ENCODE measurements at places on chromosomes 12 and 14.

GRCh38 chr12:53624458-53624857, 1.7 kb downstream of the ATF7 start:
- DNase-seq = no peak

- no peak for DNase-seq
These were observed 371.8 kb downstream of the BTG1 start for GRCh38 chr12:91773749-91774429.

DNA sequence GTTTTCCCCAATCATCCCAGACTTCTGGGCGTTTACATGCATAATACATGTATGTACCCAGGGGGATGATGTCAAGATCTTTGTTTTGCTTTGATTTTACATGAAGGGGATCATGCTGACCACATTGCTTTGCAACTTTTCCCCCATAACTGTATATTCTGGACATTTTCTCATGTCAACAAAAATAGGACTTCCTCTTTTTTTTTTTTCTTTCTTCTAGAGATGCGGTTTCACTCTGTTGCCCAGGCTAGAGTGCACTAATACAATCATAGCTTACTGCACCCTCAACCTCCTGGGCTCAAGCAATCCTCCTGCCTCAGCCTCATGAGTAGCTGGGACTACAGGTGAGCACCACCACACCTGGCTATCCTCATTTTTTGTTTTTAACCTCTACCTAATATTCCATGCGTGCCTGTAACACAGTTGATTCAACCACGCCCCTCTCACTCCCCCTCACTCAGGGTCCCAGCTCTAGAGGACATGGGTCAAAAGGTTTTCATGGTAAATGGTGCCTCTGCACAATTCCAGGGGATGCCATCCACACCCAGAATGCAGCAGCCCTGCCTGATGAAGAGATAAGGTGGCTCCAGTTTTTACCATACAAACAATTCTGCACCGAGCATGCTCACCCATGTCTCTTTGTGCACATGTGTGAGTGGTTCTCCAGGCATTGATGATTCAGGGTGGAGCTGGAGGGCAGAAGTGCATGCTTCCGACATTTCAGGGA, 32.0 kb upstream of the CIPC start:
- no peak for DNase-seq

GRCh38 chr12:124776125-124776513, 87.5 kb downstream of the SCARB1 start:
- DNase-seq = no peak

DNA sequence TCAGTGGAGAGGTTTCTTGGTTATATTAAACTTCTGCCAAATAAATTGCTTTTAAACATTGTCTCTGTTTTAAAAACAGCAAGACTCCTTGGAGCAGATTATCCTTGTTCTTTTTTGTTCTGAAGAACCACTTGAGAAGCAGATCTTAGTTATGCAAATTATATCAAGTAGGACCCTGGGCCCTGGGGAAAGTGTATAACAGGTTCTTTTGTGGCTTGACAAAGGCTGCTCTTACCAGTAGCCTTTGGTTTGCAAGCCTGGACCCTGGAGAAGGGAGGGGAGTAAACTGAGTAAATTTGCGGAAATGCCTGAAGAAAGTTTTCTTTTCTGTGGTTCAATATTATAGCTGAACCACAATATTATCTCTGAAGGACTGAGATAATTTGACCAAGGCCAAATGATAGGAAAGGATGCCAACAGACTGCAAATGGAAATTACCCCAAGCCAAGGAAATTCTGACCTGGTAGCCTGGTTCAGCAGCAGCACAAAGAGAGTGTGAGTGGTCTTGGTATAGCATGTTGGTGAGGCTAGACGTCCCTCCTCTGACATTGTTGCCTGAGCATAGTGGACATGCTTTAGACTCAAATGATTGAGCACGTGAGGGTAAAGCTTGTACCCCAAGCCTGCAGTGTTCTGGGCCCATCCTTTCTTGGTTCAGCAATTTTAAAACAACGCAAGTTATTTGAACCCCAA, 30.4 kb upstream of the SIX1 start:
- no peak for DNase-seq

DNA sequence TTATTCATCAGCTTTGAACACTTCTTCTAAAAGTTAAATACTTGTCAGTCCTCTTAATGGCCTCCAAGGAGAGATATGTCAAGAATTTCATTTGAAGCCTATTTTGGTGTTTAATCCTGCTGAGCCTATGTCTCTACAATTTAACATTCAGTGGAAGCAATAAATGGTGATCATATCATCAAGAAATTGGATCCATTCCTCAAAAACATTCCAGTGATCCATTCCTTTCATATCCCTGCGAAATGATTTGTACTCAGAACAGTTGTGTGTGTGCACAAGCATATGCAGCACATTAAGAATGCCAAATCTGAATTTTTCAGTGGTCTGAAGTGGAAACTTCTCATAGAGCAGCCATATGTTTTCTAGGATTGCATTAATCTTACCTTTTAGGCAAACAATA, 373.7 kb upstream of the SYT1 start:
- peak; percentile 72 for DNase-seq

- DNase-seq = peak; percentile 76
These were observed 115.7 kb downstream of the DIO2 start for GRCh38 chr14:80095623-80096022.

GRCh38 chr14:37061697-37062096, 110.7 kb downstream of the SLC25A21 start:
- peak; percentile 18 for DNase-seq

- no peak for DNase-seq
These were observed 59.4 kb upstream of the FICD start for GRCh38 chr12:108455706-108456105.

GRCh38 chr14:104141621-104142091, 3.3 kb downstream of the KIF26A start:
- no peak for DNase-seq

DNA sequence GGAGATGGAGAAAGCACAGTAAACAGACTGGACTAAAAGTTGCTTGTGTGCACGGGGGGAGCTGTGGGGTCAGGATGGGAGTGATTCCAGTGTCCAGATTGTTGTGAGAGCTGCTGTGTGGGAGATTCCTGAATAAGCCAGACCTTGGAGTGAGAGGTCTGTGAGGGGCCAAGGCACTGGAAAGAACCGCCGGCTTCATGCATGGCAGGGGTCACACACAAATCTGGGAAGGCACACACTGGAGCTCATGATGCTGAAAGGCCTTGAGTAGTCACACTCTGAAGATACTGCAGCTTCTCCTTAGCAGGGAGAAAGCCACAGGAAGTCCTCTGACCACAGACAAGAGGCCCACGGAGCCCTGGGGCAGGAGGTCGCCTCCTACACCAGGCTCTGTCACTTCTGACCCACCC, 23.1 kb downstream of the ADCY6 start:
- no peak for DNase-seq

- DNase-seq = no peak
These were observed 81.4 kb downstream of the ATXN7L3B start for GRCh38 chr12:74619084-74619483.

- peak; percentile 38 for DNase-seq
These were observed 162.2 kb downstream of the STXBP6 start for GRCh38 chr14:24887623-24888304.

DNA sequence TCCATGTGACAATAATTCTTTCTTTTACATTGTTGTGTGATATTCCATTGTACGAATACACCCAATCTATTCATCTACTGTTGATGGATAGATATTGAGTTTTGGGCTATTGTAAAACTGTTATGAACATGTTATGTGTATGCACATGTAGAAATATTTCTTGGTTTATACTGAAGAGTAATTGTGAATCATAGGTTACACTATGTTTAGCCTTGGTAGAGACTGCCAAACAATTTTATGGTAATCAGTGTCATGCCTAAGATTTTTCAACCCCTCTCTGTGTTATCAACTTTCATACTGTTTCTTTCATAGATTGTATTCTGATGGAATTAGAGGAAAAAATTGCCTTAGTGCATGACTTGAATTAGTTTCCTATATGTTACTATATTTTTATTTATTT, 39.5 kb downstream of the FRMD6 start:
- peak; percentile 30 for DNase-seq

DNA sequence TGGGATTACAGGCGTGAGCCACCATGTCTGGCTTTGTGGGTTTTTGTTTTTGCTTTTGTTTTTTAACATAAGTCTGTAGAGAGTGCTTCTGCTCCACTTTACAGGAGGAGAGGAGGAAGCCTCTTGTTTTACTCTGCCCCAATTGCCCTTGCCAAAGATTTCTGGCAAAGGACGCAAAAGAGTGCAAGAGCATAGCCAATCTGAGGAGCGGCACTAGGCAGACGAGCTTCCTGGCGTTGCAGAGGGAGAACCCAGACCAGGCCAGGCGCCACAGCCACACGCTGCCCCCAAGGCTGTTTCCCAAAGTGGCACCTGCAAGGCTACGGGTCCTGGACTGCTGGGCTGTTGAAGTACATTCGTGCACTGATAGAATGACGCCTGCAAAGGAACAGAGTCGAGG, 96.2 kb downstream of the BBS10 start:
- DNase-seq = no peak

DNA sequence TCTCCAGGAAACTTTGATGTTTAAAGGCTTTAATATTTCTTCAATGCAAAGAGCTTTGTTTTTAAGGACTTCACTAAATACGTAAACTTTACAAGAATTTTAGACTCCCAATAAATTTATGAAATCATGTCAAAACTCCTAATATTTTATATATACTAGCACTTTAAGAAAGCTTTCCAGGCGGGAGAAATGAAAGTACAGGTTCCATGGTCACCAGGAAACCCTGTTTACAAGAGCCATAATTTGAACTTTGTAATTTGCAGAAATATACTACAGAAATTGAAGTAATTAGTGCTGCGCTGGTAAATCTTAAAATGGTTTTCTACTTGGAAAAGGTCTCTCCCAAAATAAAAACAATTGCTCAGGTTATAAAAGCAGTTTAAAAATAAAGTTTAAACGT, 8.8 kb downstream of the CCDC92 start:
- no peak for DNase-seq

DNA sequence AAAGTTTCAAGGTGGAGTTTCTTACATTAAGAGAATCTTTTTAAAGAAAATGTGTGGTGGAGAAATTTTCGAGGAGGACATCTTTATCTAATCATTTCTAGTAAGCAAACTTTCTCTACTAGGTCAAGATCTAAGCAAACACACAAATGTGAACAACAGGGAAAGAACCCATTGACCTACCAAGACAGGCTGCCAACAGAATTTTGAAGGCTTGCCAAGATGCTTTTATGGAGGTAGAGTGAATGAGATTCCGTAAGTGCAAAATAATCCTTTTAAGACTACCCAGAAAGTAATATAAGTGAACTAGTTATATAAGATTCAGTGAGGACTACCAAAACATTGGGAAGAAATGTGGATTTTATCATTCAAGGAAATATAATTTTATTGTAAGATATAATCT, 357.1 kb upstream of the PDE3A start:
- DNase-seq = no peak

DNA sequence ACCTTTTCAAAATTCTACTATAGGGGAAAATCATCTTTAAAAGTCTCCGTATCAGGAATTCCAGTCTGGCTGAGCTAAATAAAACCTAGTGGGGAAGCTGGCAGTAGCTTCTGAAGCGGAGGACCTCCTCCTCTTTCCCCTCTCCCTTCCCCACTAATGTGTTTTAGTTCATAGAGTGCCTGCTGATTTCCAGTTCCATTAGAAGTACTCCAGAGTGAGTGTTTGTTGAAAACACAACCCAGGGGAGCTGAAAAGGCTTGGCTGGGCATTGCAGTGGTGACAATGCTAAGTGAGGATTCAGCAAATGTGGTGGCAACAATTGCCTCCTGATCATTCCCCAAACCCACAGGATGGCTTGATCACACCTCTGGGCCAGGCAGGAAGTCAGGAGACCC, 144.2 kb upstream of the FRMD6 start:
- peak; percentile 37 for DNase-seq

GRCh38 chr12:65634061-65634460, 190.2 kb upstream of the HMGA2 start:
- DNase-seq = no peak

GRCh38 chr12:111274777-111275176, 94.1 kb downstream of the PHETA1 start:
- no peak for DNase-seq

GRCh38 chr14:81289516-81289915, 68.8 kb upstream of the GTF2A1 start:
- no peak for DNase-seq

- no peak for DNase-seq
These were observed 3.3 kb upstream of the RASAL1 start for GRCh38 chr12:113138826-113139225.

DNA sequence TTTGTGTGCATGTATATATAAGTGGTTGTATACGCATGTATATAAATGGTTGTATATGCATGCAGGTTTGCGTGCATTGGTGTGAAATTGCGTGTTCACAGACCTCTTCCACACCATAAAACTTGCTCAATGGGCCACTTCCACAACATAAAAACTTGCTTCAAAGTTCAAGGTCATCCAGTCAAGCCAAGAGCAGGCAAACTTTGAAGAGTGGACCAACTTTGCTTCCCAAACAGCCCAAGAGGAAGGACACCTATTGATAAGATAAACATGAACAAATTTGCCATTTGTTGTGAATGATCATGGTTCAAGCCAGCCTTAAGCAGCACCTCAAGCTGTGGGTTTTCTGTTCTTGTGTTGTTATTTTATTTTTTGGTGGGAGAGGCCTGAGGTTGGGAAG, 25.2 kb upstream of the PPP1CC start:
- no peak for DNase-seq

DNA sequence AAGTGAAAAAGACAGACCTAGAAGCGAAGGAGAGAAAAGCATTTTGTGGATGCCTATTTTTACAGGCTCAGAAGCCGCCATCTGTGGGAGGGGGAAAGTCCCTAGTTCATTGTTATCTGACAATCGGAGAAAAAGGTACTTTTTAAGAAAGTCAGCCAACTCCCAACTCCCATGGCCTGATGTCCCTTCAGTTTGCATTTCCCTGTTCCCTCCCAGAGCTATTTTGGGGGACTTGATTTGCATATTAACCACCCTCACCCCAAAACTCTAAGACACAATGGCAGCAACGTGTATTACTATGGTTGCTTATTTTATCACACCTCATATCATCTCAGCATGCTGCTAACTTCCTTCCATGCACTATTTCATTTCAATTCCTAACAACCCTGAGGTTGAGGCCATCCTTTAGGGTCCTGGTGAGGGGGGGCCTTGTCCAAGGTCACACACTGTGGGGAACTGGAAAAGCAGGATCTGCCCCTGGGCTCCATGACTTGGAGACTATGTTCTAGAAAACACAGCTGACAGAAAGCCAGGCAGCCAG, 18.7 kb downstream of the HVCN1 start:
- no peak for DNase-seq

DNA sequence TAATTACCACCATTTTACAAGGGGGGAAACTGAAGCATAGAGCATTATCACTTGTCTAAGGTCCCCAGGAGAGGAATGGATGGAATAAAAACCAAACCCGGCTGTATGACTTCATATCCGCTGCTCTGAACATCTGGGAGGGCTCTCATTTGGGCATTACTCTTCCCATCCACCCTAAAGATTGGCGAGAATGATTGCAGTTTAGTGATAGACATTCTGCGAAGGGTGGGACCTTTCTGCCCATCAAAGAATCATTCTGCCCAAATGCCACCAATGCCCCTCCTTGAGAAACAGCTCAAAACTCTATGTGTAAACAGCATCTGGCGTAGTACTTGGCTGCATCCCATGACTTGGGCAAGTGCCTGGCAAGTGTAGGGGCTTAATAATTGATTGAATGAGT, 11.6 kb downstream of the CHST11 start:
- no peak for DNase-seq

GRCh38 chr12:129378496-129378895, 525.2 kb downstream of the GLT1D1 start:
- no peak for DNase-seq

Measured in fibroblast of skin of abdomen (primary cell).